ENCODE measurements at places on chromosomes 5 and 9. TPM values are rescaled to one million over a fixed set of nuclear protein-coding genes. Genes with fewer than 3 reads are reported as not detected.

DNA sequence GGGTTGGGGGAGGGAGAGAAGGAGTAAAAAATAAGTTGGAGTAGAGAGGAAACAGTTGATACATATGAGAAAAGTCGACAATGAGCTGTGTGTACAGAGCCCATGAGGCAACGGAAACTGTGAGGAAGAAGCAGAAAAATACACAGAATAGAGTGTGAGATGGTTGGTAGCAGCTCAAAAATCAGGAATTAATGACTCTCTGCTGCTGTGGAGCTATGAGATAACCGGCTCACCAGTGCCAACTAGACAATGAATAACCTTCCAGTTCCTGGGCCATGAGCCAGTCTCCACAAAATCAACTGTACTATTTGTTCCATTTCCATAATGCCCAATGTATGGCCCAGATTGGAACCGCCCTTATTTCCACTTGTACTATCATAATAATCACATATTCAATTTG is 53.1 kb upstream of the NREP start:
- no peaks in the 10 kb centered on the region for H3K36me3 ChIP-seq
- H3K27me3 ChIP-seq, result no peaks in the 10 kb centered on the region
- no peak overlapping the region for H3K4me3 ChIP-seq
- no peak overlapping the region for H3K27ac ChIP-seq
- H3K4me1 ChIP-seq, result no peaks in the 10 kb centered on the region

GRCh38 chr5:67283988-67284487 is 87.4 kb upstream of the CD180 start:
- H3K4me1 ChIP-seq, result peaks cover 13% of the 10 kb centered on the region
- no peak overlapping the region for H3K4me3 ChIP-seq
- H3K27ac ChIP-seq, result no peak overlapping the region
- no peak for DNase-seq
- no peaks in the 10 kb centered on the region for H3K27me3 ChIP-seq

DNA sequence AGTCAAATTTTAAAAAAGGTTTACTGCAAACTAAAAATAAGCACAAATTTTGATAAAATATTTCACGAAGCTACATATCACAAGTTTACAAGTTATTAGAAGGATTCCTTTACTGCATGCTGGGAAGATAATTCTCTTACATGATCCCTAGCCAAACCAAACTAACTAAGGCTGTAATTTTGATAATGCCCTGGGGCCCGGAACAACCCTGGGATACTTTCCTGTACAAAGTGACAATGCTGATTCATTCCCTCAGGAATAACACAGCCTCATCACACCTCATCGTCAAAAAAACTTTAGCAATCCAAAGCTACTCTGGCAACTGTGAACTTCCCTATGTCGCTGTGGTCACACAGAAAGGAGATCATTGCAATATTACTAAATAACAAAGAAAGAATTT is 402.9 kb downstream of the RAB3C start:
- H3K27me3 ChIP-seq, result no peaks in the 10 kb centered on the region
- peaks cover 4% of the 10 kb centered on the region for H3K36me3 ChIP-seq
- H3K4me3 ChIP-seq, result no peak overlapping the region
- no peaks in the 10 kb centered on the region for H3K4me1 ChIP-seq

- H3K4me1 ChIP-seq, result peaks cover 5% of the 10 kb centered on the region
- H3K27me3 ChIP-seq, result no peaks in the 10 kb centered on the region
- no peak overlapping the region for H3K4me3 ChIP-seq
- H3K36me3 ChIP-seq, result no peaks in the 10 kb centered on the region
- DNase-seq, result no peak
- no peak overlapping the region for H3K27ac ChIP-seq
Measured at GRCh38 chr5:97041239-97041638, 101.2 kb downstream of the LIX1 start.

DNA sequence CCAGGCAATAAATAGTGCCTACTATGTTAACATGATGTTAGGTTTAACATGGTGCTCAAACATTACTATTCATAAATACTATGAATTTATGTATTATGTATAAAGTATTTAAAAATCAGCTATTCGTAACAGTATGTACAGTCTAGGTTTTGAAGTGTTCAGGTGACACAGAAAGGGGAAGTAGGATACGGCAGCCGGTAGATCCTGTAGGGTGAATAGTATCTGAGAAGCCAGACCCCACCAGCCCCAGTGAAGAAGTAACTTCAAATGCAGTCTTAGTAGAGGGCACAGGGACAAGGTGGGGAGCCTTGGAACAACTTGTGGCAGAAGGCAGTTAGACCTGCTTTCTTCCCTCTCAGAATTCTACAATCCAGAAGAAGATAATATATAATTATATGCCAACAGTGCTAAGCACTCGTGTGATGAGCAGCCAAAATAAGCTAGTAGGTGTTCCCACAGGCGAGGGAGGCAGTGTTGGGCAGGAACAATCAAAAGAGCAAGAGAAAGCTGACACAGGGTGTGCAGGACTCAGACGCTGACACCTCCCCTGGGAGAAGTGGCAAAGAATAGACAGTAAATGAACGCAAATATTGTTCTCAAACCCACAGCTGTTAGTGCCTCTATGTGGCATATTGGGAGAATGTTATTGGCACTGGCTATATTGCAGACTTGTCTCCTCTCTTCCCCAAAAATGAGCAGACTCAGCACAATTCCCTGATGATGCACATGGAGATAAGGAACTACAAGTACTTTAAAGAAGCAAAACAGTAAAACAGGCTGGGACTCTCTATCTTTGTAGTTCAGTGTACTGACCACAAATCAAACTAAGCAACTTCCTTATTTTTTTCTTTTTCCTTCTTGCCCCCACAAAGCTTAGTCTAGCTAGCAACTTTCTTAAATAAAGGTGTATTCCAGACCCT is 4.6 kb downstream of the ZNF367 start:
- H3K36me3 ChIP-seq, result no peaks in the 10 kb centered on the region
- H3K4me3 ChIP-seq, result no peak overlapping the region
- H3K4me1 ChIP-seq, result peaks cover 20% of the 10 kb centered on the region
- no peak for DNase-seq
- H3K27ac ChIP-seq, result peak overlapping the region; percentile 43

- H3K4me3 ChIP-seq, result no peak overlapping the region
- peak overlapping the region; percentile 46 for H3K27ac ChIP-seq
- peaks cover 56% of the 10 kb centered on the region for H3K4me1 ChIP-seq
- H3K27me3 ChIP-seq, result no peaks in the 10 kb centered on the region
- no peaks in the 10 kb centered on the region for H3K36me3 ChIP-seq
Measured at GRCh38 chr5:140181002-140181483, 6.1 kb downstream of the CYSTM1 start.

- no peak for DNase-seq
- H3K36me3 ChIP-seq, result no peaks in the 10 kb centered on the region
- H3K4me1 ChIP-seq, result no peaks in the 10 kb centered on the region
- H3K27me3 ChIP-seq, result no peaks in the 10 kb centered on the region
- H3K4me3 ChIP-seq, result no peak overlapping the region
- no peak overlapping the region for H3K27ac ChIP-seq
Measured at GRCh38 chr5:123107343-123108244, 18.6 kb downstream of the PRDM6 start.

- H3K27me3 ChIP-seq, result no peaks in the 10 kb centered on the region
- H3K4me3 ChIP-seq, result no peak overlapping the region
- no peaks in the 10 kb centered on the region for H3K36me3 ChIP-seq
Measured at GRCh38 chr5:96548905-96549304, 113.3 kb upstream of the CAST start.

- no peaks in the 10 kb centered on the region for H3K36me3 ChIP-seq
- no peak for DNase-seq
- H3K27ac ChIP-seq, result no peak overlapping the region
- no peaks in the 10 kb centered on the region for H3K27me3 ChIP-seq
Measured at GRCh38 chr5:143229426-143229895, 174.0 kb downstream of the NR3C1 start.

GRCh38 chr9:16276866-16277265 is 593.6 kb downstream of the BNC2 start:
- no peak overlapping the region for H3K4me3 ChIP-seq
- no peak overlapping the region for H3K27ac ChIP-seq
- no peaks in the 10 kb centered on the region for H3K4me1 ChIP-seq
- H3K36me3 ChIP-seq, result no peaks in the 10 kb centered on the region
- H3K27me3 ChIP-seq, result no peaks in the 10 kb centered on the region

GRCh38 chr5:137760719-137761516 is 6.8 kb upstream of the HNRNPA0 start:
- H3K4me3 ChIP-seq, result no peak overlapping the region
- H3K27ac ChIP-seq, result no peak overlapping the region
- no peaks in the 10 kb centered on the region for H3K27me3 ChIP-seq
- no peak for DNase-seq
- H3K4me1 ChIP-seq, result no peaks in the 10 kb centered on the region

DNA sequence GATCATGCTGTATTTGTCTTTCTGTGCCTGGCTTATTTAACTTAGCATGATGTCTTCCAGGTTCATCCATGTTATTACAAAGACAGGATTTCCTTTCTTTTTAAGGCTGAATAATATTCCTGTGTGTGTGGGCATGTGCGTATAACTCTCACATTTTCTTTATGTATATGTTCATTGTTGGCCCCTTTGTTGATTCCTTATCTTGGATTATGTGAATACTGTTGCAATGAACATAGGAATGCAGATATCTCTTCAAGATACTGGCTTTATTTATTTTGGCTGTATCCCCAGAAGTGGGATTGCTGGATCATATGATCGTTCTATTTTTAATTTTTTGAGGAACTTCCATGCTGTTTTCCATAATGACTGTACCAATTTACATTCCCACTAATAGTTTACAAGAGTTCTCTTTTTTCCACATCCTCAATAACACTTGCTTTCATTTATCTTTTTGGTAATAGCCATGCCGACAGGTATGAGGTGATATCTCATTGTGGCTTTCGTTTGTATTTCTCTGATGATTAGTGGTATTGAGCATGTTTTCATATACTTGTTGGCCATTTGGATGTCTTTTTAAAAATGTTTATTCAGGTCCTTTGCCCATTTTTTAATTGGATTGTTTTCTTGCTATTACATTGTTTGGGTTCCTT is 38.0 kb downstream of the CREBRF start:
- peak overlapping the region; percentile 37 for H3K27ac ChIP-seq
- H3K4me3 ChIP-seq, result no peak overlapping the region
- H3K27me3 ChIP-seq, result no peaks in the 10 kb centered on the region
- H3K4me1 ChIP-seq, result peaks cover 38% of the 10 kb centered on the region
- H3K36me3 ChIP-seq, result peaks cover 4% of the 10 kb centered on the region
- no peak for DNase-seq

MYOT gene
- total RNA-seq, result not detected

C9orf50 gene
- not detected for total RNA-seq

HSD17B3 gene
- not detected for total RNA-seq

PPIP5K2 gene
- total RNA-seq, result 48.5 TPM

SELENOP gene
- total RNA-seq, result 222 TPM

SLC6A19 gene
- total RNA-seq, result not detected

ENHO gene
- total RNA-seq, result 1.4 TPM
